ENCODE measurements at places on chromosomes 2 and 18.

GRCh38 chr2:10019174-10019573 lies 24.2 kb upstream of the KLF11 start:
- no peaks in the 10 kb centered on the region for H3K36me3 ChIP-seq
- peaks cover 2% of the 10 kb centered on the region for H3K27me3 ChIP-seq
- no peak overlapping the region for H3K27ac ChIP-seq
- H3K4me1 ChIP-seq: no peaks in the 10 kb centered on the region

DNA sequence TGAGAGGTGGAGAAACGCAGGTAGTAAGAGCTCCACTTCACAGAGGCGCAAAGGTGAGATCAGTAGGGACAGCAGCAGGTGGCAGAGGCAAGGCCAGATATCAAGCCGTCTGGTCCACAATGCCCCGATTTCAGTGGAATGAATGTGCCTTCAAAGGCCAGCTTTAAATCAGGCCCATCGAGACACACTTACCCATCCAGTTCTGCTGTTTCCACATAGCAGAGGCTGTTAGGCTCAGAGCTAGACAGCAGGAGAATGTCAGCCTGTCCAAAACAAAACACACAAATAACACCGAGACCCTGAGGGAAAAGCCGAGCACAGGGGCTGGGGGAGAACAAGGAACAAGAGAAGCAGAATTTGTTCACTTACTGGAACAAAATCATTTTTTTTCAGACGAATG lies 75.8 kb upstream of the NARS1 start:
- peaks cover 7% of the 10 kb centered on the region for H3K36me3 ChIP-seq
- peaks cover 5% of the 10 kb centered on the region for H3K4me1 ChIP-seq
- no peak overlapping the region for H3K27ac ChIP-seq
- no peak overlapping the region for H3K4me3 ChIP-seq
- DNase-seq: no peak
- no peaks in the 10 kb centered on the region for H3K27me3 ChIP-seq

- no peaks in the 10 kb centered on the region for H3K27me3 ChIP-seq
- no peak overlapping the region for H3K4me3 ChIP-seq
- no peak overlapping the region for H3K27ac ChIP-seq
- peaks cover 9% of the 10 kb centered on the region for H3K36me3 ChIP-seq
- no peak for DNase-seq
These were observed 949.3 kb downstream of the BCL11A start for GRCh38 chr2:59604123-59604522.

GRCh38 chr2:177285892-177286715 lies 21.6 kb upstream of the NFE2L2 start:
- H3K27ac ChIP-seq: peak overlapping the region; percentile 65
- H3K27me3 ChIP-seq: no peaks in the 10 kb centered on the region
- no peak for DNase-seq
- H3K36me3 ChIP-seq: peaks cover 2% of the 10 kb centered on the region
- no peak overlapping the region for H3K4me3 ChIP-seq

DNA sequence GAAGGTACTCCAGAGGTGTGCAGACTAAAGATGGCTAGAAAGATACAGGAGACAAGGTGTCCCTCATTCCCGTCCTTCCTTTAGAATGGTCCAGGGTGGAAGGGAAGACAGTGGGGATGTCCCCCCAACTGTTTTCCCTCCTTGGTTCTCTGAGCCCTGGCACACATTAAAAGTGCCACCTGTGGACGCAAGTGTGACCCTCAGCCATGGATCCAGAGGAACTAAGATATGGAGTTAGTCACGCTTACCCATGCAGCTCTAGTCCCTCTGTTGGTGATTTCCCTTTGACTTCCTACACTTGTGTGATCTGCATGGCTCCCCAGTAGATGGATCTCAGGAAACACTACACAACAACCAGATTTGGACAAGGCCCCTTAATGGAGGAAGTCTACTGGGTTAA lies 113.1 kb upstream of the SRD5A2 start:
- peaks cover 38% of the 10 kb centered on the region for H3K36me3 ChIP-seq
- no peaks in the 10 kb centered on the region for H3K4me1 ChIP-seq
- no peak for DNase-seq

- no peak for DNase-seq
- H3K27me3 ChIP-seq: no peaks in the 10 kb centered on the region
- no peak overlapping the region for H3K4me3 ChIP-seq
- no peaks in the 10 kb centered on the region for H3K4me1 ChIP-seq
These were observed 46.7 kb downstream of the GLS start for GRCh38 chr2:190927301-190927700.

DNA sequence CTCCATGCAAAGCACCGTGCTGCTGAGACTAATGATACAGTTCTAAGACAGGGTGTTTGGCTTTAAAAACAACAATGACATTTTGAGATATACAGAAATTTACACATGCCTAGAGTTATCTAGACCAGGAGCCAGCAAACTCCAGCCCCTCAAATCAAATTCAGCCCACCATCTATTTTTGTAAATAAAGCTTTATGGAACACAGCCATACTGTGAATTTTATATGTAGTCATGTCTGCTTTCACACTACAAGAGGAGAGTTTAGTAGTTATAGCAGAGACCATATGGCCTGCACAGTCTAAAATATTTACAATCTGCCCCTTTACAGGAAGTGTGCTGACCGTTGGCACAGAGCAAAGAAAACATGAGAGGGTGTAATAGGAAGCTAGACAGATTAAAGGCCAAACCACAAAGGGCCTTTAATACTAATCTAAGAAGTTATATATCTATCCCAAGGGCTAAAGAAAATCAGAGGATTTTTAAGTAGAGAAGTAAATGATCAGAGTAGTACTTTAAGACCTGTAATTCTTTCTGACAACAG lies 39.4 kb downstream of the NBAS start:
- no peak for DNase-seq
- peaks cover 41% of the 10 kb centered on the region for H3K36me3 ChIP-seq
- no peaks in the 10 kb centered on the region for H3K4me1 ChIP-seq

DNA sequence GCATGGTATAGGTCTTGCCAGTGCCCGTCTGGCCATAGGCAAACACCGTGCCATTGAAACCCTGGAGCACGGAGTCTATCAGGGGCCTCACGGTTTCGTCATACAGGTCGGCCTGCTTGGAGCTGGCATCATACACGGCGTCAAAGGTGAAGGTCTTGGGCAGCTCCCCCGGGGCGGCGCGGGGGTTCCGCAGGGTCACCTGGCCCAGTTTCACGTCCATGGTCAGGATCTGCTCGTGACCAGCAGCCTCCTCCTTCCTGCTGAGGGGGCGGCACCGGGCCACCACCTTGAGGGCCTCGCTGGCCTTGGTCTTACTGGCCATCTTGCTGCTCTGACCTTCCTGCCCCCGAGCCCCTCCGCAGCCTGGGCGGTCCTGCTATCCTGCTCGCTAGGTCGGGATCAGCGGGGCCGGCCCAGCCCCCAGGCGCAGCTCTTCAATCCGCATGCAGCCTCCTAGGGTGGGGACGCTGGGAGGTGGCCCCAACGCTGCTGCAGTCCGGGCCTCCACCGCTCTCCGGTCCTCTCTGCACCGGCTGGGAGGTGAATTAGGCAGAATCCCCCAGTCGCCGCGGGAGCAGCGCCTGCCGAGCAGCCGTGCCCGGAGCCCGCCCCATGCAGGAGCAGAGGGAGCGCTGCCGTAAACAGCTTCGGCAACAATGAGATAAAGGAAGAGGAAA lies 563 bp downstream of the KIF3C start:
- no peak for DNase-seq
- no peaks in the 10 kb centered on the region for H3K27me3 ChIP-seq
